T-helper 9 cell (primary cell): ENCODE measurements at places on chromosomes 13 and 19.

- peak; percentile 74 for DNase-seq
Observed at GRCh38 chr19:10431943-10432735, 11.8 kb downstream of the PDE4A start.

GRCh38 chr13:42083138-42083770 lies 34.8 kb downstream of the DGKH start:
- no peak for DNase-seq

GRCh38 chr13:44063881-44064280 lies 184.2 kb downstream of the LACC1 start:
- DNase-seq, result no peak

GRCh38 chr13:59901191-59901590 lies 262.5 kb downstream of the DIAPH3 start:
- DNase-seq, result no peak

- DNase-seq, result no peak
Observed at GRCh38 chr13:34942732-34943435, 814 bp downstream of the NBEA start.

- DNase-seq, result no peak
Observed at GRCh38 chr19:640161-640558, 481 bp downstream of the FGF22 start.

DNA sequence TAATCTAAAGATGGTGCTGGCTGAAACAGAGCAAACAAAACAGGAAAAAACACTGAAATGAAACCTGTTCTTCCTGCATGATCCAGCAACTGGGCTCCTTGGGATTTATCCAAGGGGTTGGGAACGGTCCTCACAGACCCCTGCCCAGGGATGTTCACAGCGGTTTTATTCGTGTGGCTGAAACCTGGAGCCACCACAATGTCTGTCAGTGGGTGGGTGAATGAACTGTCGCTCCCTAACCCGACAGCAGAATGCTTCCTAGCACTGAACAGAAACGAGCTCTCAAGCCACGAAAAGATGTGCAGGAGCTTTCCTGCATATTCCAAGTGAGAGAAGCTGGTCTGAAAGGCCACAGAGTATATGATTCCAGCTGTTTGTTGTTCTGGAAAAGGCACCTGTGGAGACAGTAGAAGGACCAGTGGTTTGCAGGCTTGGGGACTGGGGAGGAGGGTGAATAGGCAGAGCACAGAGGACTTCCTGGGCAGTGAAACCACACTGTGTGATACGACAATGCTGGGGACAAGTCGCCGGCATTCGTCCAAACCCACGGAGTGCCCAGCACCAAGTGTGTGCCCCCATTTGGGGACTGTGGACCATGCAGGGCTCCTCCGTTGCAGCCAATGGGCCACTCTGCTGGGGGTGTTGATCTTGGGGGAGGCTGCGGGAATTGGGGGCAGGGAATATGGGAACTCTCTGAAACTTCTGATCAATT lies 73.9 kb downstream of the TEX29 start:
- no peak for DNase-seq

DNA sequence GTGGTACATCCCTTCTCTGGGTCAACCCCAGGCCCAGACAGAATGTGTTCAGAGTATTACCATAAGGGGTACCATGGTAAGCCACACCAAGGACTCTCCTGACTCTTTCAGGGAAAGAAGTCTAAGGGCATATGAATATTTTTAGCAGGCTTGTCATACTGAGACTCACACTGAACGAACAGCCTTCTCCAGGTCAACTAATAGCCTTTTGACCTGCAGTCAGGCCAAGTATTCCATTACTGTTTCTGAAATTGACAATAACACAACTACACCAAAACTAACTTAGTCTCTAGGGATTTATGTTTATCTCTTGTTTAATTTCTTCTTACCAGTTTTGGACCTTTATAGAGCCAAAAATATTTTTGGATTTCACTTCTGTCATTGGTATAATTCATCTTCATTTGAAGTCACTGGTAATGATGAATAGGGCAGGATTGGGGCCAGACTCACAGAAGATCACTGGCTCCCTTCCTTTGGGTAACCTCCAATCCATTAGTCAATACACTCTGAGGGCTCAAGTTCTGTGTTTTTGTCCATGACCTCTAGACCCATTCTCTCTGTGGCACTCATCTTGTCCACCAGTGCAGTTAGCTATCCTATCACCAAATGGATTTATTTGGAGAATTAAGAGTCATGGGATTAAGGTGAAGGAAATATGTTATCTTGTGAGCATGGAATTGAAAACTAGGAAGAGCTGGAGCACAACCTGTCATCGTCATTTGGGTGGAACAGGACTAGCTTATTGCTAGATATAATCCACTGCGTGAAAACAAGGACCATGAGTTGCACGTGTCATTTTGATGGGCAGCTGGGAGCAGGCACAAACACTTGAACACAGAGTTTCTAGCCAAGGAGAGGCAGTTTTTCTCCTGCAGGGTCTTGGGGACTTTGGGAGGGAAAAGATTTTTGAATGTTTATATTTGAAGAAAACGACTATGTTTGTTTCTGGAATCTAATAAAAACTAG lies 313.3 kb downstream of the DCLK1 start:
- no peak for DNase-seq

DNA sequence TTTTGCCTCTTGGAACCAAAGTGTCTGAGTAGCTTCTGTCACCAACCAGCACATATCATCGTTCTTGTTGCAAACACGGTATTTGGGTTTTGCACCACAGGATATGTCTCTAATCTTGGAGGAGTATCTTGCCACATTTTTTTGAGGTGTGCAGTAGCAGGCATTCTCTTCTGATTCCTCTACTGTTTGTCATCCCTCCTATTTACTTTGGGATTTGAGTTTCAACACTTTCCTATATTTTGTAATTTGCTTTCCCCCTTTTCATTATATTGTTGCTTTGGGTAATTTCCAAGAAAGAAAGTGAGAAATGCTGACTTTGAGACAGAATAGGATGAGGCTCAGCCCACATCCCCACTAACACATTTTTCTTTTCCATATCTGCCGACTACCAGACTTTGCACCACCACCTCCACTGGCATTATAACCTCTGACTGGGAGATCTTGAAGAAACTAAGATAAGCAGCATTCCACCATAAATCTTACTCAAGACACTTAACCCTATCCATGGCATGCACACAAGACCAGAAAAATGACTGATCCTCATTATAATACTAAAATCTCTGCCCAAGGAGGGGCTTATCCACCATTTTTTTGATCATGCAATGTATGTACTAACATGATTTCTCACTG lies 12.0 kb upstream of the DZIP1 start:
- no peak for DNase-seq

DNA sequence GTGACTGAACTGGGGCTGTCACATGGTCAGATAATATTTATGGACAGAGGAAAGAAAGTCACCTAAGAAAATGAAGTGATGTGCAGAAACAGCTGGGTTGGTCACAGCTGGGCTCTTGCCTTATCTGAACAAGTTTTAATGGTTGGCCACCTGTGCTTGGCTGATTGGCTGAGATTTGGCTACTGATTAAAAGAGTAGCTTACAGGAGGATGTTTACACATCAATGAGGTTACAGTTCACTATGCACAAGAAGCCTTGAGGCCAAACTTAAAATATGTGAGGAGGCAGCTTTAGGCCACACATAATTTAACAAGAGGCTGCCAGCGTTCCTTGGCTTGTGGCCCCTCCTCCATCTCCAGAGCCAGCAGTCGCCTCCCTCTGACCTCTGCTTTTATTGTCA lies 99.2 kb upstream of the C1QTNF9B start:
- no peak for DNase-seq

- peak; percentile 25 for DNase-seq
Observed at GRCh38 chr13:46721054-46721453, 75.9 kb downstream of the ESD start.

DNA sequence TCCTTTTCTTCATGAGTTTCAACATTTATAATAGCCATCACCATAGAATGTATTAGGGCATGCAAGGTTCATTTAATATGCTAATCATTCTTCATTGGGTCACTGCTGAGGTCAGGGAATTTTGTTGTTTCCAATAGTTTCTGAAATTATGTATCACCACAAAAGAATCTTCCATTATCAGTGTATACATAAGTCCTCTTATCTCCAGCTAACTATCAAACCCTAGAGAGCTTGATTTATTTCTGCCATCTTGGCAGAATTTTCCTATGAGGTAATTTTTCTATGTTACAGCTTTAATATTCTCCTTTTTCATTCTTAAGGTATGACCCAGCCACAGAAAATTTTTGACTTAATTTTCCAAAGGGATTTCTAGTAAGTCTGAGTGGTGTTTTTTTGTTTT lies 415.0 kb upstream of the SLITRK1 start:
- DNase-seq, result no peak

DNA sequence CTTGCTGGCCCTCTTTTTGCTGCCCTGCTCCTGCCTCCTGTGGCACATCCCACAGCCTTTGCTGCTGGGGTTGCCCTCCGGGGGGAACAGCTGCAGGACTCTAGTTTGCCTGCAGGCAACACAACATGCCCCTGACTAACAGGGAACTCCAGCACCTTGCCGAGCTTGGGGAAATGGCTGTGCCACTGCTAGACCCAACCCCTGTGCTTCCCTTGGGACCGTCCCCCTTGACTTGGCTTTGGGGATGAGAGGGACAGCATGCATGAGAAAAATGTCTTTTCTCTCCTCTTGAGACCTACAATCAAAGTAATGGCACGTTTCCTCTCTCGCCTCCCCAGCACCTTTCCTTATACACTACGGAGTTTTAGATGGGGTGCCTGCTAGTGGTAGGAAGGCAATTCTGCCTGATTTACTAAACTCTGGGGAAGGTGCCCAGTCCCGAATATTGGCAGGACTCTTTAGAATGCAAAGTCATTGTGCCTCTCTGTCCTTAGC lies 12.4 kb upstream of the VWA8 start:
- DNase-seq, result no peak

DNA sequence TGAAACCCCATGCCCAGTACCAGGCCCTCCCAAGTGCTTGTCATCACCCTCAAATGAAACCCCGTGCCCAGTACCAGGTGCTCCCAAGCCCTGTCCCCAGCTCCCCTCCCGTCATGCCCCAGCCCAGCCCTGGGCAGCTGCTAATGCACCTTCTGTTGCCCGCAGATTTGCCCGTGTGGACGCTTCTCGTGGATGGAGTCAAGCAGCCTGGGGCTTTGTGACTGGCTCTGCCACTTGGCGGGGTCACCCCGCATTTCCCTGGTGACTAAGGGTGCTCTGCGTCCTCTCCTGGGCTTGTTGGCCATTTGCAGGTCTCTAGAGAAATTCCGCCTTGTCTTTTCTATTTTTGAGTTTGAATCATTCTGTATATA lies 82.7 kb downstream of the ATP11A start:
- DNase-seq, result no peak

DNA sequence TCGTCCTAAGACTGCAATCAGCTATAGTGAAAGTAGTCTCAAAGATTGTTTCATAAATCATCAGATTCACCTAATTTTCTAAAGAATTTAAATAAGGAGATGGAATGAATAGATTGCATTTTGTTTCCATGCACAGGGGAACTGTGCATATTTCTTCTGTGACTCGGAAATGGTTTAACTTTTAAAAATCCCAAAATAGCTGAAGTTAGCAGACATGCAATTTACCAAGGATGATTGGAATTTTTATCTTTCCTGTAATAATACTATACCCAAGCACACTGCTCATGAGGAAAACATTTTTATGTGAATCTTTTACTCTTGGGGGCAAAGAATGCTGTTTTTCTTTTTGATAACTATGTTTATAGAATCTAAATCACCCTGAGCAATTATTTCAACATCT lies 15.0 kb upstream of the LMO7 start:
- DNase-seq, result no peak

- DNase-seq, result no peak
Observed at GRCh38 chr19:9724157-9724556, 44.4 kb downstream of the ZNF846 start.

GRCh38 chr13:98182589-98182988 lies 5.5 kb upstream of the RNF113B start:
- DNase-seq, result no peak

DNA sequence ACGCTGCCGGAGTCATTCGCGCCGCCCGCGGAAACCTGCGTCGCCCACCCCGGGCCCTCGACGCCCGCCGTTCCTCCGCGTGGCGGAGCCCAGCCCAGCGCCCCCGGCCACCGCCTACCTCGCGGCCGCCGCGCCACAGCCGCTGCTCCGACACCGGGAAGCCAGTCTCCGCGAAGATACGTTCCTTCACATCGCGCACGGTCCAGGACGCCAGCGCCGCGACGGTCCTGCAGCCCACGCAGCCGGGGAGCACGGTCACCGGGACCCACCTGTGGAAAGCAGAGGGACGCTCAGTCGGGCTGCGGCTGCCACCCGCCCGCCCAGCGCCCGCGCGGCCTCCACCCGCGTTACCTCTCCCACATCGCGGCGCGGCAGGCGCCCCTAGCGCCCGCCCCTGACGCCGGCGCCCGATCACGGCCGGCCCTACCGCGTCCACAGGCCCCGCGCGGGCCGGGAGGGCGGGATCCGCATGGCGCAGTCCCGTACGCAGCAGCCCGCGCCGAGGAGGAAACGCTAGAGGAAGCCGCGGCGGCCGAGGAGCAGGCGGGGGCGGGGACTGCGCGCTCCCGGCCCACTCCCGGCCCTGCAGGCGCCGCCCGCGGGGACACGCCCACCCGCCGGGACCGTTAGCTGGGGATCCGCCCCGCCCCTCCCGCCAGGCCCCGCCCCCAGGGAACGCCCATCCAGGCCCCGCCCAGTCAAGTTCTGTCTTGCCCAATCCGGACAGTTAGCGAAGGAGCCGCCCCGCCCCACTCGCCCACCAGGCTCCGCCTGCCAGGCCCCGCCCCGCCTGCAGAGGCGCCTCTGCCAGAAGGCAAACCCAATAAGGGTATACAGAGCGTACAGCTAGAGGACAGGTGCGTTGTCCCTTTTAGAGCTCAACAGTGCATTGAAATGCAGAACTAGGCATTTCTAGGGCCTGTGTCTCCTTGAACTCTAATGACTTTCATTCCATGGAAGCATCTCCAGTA lies 58.2 kb downstream of the SACS start:
- DNase-seq, result peak; percentile 99

DNA sequence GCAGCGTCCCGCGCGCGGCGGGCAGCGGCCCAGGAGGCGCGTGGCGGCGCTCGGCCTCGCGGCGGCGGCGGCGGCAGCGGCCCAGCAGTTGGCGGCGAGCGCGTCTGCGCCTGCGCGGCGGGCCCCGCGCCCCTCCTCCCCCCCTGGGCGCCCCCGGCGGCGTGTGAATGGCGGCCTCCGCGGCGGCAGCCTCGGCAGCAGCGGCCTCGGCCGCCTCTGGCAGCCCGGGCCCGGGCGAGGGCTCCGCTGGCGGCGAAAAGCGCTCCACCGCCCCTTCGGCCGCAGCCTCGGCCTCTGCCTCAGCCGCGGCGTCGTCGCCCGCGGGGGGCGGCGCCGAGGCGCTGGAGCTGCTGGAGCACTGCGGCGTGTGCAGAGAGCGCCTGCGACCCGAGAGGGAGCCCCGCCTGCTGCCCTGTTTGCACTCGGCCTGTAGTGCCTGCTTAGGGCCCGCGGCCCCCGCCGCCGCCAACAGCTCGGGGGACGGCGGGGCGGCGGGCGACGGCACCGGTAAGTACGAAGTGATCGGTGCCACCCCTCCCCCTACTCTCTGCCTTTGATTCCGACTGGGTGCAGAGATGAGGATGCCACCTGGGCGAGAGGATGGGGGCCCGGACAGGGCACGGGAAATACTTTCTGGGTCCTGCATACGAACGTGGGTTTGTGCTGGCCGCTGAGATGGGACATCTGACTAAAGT lies 874 bp downstream of the TRIM28 start:
- DNase-seq, result peak; percentile 68

- DNase-seq, result no peak
Observed at GRCh38 chr19:36950335-36951119, 34.4 kb downstream of the ZNF568 start.
